AG10803 (cell line): ENCODE measurements at places on chromosomes 1 and 21.
A peak's percentile ranks its signal among the peaks of the same experiment; 100 is the strongest.

DNA sequence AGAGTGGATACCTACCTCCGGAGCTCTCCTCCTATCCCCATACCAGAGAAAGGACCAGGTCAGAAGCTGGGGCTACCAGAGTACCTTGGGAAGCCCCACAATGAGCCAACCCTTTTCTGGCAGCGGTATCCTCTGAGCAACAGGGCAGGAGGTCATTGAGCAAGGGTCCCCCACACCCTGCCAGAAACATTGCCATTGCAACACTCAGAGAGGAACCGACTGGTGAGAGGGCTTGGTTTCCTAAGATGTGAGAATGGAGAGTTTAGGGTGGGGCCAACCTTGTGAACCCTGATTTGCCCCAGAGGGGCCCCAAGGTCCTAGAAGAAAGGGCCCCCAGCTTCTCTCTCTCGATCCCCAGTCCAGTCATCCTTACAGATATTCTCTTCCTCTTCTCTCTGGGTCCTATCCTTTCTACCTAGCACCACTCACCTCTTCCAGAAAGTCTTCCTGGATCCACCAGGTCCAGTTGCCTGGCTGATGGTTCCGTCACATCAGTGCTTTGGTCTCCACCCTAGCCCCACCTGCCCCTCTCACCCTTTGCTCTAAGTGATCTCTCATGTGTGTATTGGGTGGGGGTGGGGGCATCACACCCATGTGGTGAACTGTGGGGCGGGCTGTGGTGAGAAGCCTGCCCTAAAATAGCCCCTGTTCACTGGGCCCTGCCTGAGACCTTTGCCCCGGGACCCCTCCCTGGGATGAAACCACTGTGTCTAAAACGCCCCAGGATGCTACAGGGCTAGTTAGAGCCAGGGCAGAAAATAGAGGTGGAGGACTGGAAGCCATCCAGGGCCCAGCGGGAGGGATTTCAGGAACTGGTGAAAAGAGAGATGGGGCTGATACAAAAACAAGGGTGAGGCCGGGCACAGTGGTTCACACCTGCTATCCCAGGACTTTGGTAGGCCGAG lies 8.7 kb downstream of the FGR start:
- no peak for DNase-seq

GRCh38 chr1:48031676-48032075 lies 34.5 kb upstream of the TRABD2B start:
- peak; percentile 6 for DNase-seq

DNA sequence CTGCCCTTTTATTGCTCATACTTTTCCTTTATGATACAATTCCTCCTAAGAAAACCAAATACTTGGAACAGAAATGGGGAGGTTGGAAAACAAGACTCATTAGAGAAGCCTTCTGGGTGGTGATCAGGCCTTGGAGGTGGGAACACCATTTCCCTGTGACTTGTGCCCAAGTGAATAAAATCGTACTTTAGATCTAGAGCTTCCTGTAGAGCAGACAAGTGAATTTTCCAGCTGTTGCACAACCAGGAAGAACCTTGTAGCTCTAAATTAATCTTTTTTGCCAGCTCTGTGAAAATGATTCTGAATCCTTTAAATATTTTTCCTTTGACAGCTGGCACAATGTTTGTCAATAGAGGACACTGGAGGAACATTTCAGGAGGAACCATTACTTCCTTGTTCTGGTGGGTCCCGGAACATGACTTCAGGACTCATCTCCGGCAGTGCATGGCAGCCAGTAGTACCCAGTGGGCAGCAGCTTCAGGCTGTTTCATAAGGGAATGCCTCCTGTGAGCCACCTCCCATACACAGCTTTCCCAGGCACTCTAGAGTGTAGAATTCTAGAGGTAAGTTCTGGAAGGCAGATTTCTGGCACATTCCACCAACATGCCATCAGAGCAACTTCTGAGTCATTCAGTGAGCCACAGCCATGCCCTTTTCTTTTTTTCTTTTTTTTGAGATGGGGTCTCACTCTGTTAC lies 5.5 kb upstream of the SNAPIN start:
- peak; percentile 63 for DNase-seq

DNA sequence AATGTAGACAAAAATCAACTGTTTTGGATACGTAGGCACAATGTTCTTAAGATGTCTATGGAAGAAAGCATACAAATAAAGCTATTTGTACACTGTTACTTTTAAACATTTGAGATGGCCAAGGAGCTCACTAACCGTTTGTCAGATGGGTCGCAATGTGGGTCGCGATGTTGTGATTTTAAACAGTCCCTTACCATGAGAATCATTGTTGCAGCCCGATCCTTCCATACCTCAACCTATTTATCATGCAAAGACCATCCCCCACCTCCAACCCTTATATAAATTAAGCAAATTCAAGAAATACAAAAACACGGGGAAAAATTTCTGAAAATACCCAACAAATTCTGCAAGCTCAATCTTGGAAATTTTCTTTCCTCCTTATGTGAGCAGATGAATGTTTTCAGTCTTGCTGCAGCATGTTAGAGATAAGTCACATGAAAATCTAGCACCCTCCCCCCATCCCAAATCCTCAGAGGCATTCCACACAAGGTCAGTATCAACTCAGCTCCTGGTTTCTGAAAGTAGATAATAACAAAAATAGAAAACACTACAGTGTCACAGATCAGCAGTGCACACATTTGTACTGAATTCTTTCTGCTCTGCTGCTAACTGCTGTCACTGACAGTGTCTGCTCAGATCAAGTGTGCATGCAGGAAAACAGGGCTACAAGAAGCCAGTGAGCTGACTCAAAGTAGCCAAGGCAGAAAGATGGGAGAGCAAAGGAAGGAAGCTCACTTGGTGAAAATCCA lies 92.9 kb upstream of the TTC39A start:
- DNase-seq = peak; percentile 40

DNA sequence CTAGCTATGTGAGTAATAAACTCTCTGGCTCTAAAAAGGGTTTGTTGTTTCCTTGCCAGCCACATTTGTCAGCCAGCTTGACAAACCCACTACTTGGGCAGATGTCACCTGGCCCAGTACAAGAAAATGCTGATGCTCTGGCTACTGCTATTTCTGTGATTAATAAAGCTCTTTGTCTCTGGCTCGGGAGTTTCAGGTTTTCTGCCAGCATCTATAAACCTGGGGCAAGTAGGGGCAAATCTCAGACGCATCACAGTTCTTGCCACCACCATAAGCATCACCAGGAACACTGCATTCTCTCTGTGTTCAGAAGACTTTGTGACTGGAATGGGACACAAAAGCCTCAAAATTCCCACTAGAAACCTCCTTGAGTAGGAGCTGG lies 2.5 kb downstream of the ITLN2 start:
- DNase-seq = no peak

GRCh38 chr1:6294080-6294889 lies 33.4 kb upstream of the GPR153 start:
- no peak for DNase-seq

- no peak for DNase-seq
Measured at GRCh38 chr1:219445864-219446263, 167.0 kb downstream of the ZC3H11B start.

GRCh38 chr1:6777813-6778212 lies 7.4 kb upstream of the CAMTA1 start:
- no peak for DNase-seq

DNA sequence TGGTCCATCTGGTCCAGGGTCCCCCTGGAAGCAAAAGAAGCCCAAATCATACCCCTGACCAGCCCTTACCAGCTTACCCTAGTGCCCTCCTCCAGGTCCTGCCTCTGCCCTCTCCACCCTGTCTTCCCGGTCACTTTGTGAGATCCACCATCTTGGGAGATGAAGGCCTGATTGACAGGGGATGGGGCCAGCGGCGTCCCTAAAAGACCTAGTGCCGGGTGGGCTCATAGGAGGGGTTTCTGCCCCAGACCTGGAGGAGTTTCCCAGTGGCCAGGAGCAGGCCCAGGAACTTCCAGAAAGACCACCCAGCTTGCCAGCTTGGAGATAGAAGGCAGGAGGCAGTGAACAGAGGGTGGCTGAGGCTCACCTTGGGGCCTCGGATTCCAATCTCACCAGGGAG lies 5.4 kb downstream of the COL9A2 start:
- DNase-seq = no peak

GRCh38 chr1:108117945-108118902 lies 81.9 kb downstream of the SLC25A24 start:
- peak; percentile 85 for DNase-seq

DNA sequence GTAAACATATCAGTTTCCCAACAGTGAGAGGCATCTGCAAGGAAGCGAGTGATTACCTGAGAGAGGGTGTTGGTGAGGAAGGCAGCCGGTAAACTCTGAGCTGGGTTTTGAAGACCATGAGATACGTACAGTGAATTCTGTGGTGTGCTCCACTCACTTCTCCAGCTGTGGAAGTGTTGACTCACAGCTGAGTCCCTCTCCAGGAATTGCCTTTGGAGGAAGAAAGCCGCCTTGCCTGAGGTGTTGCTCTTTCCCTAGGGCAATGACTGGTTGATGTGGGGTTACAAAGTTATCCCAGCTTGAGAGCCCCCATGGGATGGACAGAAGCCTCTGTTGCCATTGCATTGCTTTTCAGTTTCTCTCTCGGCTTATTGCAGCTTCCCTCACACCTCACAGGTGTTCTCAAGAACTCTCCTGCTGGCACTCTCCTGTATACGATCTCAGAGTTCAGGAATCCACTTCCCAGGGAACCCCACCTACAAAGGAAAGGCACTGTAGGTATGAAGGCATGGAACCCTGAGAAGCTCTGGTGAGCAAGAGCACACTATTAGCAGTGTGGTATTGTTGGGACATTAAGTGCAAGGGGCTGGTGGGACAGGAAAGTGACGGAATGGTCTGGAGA lies 10.8 kb downstream of the NHLH1 start:
- DNase-seq = peak; percentile 62

- DNase-seq = no peak
Measured at GRCh38 chr1:53562291-53562980, 103.2 kb downstream of the DMRTB1 start.

DNA sequence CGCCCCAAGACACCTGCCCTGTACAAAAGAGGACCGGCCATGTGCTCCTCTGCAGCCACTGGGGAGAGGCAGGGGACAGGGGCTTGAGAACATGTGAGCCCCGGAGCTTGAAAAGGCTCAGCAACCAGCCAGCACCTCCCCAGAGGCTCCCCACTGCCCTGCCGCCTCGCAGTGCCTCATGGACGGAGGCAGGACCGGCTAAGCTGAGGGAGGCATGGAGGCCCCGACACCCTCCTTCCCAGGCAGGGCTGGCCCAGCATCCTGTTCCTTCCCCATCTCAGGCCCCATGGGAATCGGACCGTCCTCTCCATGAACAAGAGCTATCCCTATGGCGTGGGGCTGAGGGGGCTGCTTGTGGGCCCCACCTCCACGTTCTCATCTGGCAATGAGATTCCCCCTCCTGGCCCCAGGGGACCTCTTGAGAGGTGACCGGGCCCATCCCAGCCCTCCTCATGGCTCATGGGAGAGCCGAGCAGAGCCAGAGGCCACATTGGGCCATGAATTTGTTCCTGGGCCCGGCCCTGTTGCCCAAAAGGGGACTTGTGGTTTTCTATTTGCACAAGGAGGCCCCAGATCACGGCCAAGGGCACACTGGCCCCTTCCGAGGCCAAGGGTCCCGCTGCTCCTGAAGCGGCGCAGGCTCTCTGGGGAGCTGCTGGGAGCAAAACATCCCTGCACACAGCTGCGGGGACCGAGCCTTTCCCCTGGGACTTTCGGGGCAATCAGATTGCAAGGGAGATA lies 65.2 kb upstream of the ARHGEF16 start:
- DNase-seq = no peak

DNA sequence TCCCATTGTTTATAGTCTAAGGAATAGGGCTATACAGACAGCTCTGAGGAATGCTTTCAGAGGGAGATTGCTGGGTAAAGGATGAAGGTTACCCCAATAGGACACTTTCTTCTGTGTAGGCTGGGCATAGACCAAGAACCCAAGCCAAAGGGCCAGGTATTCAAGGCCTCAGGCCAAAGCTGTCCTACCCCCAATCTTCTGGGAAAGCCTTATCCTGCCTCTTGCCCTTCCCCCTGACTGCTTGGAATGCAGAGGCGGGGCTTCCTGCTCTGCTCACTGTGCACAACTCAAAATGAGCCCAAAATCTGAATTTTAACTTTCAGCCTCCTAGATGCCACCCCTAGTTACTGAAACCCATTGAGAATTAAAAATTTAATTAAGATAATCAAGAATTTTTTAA lies 2.2 kb downstream of the OR10Z1 start:
- no peak for DNase-seq

- DNase-seq = no peak
Measured at GRCh38 chr1:100299521-100300222, 33.7 kb downstream of the RTCA start.

DNA sequence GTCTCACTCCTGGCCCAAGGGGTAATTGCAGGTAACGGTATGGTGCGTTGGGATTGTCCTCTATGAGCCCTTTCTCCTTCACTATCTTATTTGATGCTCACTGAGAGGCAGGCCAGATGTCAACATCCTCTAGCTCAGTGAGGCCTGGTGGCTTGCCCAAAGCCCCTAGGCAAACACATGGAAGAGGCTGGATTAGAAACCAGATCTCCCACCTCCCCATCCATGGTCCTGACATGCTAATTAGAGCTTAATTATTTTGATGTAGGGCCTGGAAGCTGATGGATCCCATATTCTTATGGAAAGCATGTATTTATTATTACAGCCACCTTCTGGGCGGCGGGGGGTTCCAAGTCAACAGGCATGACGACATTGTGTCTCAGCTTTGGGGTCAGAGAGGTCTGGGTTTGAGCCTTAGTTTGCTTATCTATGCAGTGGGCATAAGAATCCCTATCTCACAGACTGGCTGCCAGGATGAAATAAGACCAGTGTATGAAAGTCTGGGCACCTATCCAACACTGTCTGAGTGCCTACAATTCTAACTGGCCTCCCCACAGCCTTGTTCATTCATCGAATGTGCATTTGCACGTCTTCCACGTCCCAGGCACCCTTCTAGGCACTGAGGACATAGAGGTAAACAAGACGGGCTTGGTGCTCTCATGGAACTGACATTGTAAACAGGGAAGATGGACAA lies 6.2 kb downstream of the SMPDL3B start:
- no peak for DNase-seq

GRCh38 chr1:111958075-111958474 lies 31.4 kb downstream of the KCND3 start:
- no peak for DNase-seq

DNA sequence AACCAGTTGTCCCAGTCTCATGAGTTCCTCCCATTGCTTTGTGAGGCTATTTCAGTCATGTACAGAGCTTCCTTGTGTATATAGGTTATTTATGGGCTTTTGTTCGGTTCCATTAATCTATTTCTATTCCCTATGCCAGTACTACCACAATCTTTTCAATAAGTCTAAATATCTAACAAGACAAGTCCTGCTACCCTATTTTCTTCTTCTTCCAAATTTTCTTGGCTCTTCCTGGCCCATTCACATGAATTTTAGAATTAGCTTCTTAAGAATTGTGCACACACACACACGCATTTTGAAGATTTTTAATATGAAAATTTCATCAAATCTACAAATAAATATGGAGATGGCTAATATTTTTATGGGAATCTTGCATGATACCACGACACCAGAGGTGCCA lies 33.8 kb upstream of the ATF3 start:
- DNase-seq = no peak
